Activated B cell treated with CpG ODN at 0.5 μM for 24 hours (primary cell): ENCODE measurements at places on chromosomes 2 and 18.

GRCh38 chr18:74348581-74348980 lies 32.9 kb downstream of the C18orf63 start:
- no peak overlapping the region for H3K4me3 ChIP-seq
- no peaks in the 10 kb centered on the region for H3K27me3 ChIP-seq
- DNase-seq: no peak
- H3K36me3 ChIP-seq: no peaks in the 10 kb centered on the region
- no peaks in the 10 kb centered on the region for H3K4me1 ChIP-seq

- peaks cover 57% of the 10 kb centered on the region for H3K4me1 ChIP-seq
- H3K36me3 ChIP-seq: peaks cover 42% of the 10 kb centered on the region
- H3K4me3 ChIP-seq: peak overlapping the region; percentile 95
- no peaks in the 10 kb centered on the region for H3K27me3 ChIP-seq
- peak overlapping the region; percentile 97 for H3K27ac ChIP-seq
- DNase-seq: no peak
These were observed 1.0 kb downstream of the DARS1 start for GRCh38 chr2:135984199-135985017.

DNA sequence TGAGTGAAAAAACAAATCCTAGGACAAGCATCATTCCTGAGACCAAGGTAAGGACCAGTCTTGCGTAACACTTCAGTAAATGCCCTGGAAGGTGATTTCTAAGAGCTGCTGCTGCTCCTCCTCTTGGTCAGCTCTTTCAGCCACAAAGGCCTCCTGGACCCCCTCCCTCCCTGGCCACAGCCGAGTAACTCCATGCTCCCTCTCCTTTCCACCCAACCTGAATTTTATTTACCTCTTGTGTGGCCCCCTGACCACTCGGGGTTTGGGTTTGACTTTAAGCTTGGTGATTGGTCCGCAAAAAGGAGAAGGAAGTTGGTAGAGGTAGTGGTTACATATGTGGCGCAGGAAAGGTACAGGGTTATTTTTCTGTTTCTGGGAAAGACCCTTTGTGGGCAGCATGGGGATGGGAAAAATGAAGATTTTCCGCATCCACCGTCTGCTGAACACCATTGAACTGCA lies 9.2 kb downstream of the HTRA2 start:
- H3K27ac ChIP-seq: peak overlapping the region; percentile 89
- no peak for DNase-seq
- H3K4me3 ChIP-seq: peak overlapping the region; percentile 81
- no peaks in the 10 kb centered on the region for H3K27me3 ChIP-seq
- peaks cover 1% of the 10 kb centered on the region for H3K36me3 ChIP-seq

DNA sequence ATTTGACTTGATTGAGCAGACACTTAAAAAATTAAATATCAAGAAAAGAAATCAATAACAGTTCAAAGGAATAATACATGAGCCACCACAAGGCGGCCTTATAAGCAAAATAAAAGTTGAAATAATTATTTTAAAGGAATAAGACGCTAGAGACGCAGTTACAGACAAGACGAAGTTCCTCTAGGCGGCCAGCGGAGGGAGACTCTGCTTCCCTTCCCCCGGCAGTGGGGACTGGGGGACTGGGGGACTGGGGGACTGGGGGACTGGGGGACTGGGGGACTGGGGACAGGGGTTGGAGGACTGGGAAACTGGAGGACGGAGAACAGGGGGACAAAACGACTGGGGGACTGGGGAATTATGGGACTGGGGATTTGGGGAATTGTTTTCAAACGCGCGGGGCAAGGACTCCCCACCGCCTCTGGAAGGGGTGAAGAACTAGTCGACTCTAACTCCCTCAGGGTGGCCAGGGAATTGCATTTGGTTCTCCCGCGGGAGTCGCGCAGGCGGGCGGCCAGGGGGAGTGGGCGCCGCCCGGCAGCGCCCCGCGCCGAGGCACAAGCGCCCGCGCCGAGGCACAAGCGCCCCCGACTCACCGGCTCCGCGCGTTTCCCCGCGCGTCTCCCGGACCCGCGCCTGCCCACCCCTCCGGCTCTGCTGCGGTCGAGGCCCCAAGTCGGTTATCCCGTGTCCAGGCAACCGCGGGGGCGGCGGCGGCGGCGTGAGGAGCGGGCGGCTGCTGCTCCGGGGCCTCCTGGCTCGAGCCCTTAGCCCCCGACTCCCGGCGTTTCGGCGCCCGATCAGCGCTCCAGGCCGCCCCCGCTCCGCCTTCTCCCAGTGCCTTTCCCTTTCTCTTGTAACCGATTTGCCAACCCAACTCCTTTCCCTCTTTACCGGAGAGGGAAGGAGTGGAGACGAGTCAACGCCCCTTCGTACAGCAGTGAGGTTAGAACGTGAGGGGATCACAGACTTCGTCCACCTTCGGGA lies at the start of gene CCDC178:
TSS of gene CCDC178 (minus strand) at position 662 of the 984 bp plus-strand sequence. CDS start 28,633 bp downstream, outside the sequence.
- H3K4me1 ChIP-seq: no peaks in the 10 kb centered on the region
- H3K27me3 ChIP-seq: peaks cover 28% of the 10 kb centered on the region
- H3K36me3 ChIP-seq: no peaks in the 10 kb centered on the region
- H3K27ac ChIP-seq: no peak within 1 kb of the TSS
- no peak for DNase-seq

- no peak for DNase-seq
- no peaks in the 10 kb centered on the region for H3K36me3 ChIP-seq
- no peak overlapping the region for H3K4me3 ChIP-seq
- no peaks in the 10 kb centered on the region for H3K4me1 ChIP-seq
These were observed 48.6 kb downstream of the LAMA1 start for GRCh38 chr18:7068871-7069590.
